Stimulated activated naive CD4-positive, alpha-beta T cell treated with Interleukin-2 at 50 U/mL for 16 hours (primary cell): ENCODE measurements at places on chromosomes 7 and 10.
A peak's percentile ranks its signal among the peaks of the same experiment; 100 is the strongest.

GRCh38 chr10:102595897-102596296 is 48.4 kb upstream of the TRIM8 start:
- DNase-seq = no peak

DNA sequence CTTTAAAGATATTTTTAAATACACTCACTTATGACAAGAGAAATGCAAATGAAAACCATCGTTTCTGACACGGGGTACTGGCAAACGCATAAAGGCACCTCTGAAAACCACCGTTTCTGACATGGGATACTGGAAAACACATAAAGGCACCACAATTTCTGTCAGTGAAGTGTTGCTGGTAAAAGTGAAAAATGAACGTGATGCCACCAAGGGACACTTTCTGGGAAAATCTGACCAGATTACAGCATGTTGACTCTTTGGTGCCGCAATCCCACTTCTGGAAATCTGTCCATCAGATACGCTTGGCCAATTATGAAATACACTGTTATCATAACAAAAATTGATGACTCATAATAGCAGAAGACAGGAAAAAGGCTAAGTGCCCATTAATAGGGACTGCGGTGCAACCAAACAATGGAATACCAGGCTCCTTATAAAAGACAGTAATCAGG is 131.7 kb downstream of the ZMYND11 start:
- no peak for DNase-seq

DNA sequence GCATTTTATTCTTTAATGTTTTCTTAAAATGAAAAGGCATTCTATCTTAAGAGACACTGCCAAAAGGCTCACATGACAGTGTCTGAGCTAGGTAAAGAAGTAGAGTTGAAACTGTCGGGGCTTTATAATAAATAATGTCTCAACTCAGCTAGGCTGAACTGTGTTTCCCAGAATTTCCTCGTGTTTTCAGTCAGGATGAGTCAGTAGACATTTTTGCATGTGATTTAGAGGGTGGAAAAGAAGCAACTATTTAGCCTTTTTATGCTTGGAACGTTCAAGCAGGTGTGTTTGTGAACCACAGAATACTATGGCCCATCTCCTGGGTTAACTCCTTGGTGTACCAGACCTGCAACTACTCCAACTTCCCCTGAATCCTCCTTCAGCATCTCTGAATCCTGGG is 23.4 kb upstream of the LIPA start:
- DNase-seq = no peak

GRCh38 chr10:77906951-77907421 is 19.6 kb downstream of the DLG5 start:
- DNase-seq = no peak

- DNase-seq = no peak
These were observed 38.9 kb upstream of the RHEB start for GRCh38 chr7:151558575-151558974.

- no peak for DNase-seq
These were observed 481.4 kb downstream of the NEBL start for GRCh38 chr10:20415684-20416083.

DNA sequence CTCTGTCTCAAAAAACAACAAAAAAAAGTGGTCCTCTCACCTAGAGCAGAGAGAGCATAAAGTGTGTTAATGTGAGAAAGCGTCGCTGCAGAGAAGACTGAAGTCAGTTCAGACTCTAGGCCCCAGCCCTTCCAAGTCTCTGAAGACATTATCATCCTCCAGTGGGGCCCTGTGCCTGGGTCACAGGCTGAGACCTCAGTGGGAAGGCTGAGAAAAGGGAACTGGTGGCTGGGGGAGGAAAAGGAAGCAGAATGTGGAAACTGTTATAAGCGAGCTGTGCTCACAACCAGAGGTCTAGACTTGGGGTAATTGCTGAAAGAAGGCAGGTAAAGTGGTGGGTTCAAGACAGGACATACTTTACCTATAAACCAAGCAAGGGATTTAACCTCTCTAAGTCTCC is 4.9 kb upstream of the RRP12 start:
- DNase-seq = no peak

DNA sequence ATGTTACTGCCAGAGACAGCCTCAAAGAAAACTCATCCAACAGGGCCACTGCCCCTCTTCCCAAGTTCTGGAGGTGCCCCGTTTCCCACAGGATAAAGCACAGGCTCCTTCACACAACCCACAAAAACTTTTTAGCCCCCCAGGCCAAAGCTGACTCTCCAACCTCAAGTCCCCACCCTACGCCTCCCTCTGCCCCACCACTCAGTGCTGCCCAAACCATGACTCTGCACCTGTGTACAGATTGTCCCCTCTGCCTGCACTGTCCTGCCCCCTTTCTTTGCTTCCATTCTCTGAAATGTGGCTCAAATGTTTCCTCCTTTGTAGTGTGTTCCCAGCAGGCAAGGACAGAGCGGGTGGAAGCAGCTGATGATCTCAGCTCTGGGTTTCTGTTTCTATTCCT is 284.0 kb downstream of the GRID1 start:
- DNase-seq = no peak

DNA sequence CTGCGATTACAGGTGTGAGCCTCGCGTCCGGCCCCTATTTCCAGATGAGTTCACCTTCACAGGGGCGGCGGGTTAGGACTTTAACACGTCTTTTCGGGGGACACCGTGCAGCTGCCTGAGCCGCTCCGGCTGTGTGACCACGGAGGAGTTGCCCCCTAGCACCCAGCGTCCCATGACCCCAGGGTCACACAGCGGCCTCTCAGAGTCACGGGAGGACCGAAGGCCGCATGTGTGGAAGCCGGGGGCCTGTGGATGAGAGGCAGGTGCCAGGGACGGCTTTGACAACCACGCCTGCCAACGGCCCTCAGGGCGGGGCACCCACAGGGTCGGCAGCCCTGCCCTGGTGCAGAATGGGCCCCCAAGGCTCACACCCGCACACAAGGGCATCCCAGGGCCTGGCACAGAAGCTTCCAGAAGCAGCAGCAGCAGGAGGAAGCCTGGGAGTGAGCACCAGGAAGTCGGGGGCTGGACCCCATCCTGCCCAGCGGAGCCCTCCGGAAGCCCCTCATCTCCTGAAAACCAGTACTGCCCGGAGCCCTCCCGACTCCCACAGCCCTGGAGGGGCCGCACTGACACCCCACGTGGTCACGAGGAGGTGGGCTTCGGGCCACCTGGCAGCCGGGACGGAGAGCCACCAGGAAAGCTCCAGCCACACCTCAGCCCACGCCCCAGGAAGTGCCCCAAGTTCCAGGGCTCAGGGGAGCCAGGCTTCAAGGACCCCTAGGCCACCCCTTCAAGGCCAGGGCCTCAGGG is 32.7 kb downstream of the ADAP1 start:
- DNase-seq = no peak

GRCh38 chr10:76150139-76150875 is 718.9 kb downstream of the LRMDA start:
- no peak for DNase-seq

GRCh38 chr10:19373988-19374387 is 325.4 kb downstream of the MALRD1 start:
- no peak for DNase-seq

GRCh38 chr7:17304926-17305325 is 6.5 kb downstream of the AHR start:
- DNase-seq = no peak

DNA sequence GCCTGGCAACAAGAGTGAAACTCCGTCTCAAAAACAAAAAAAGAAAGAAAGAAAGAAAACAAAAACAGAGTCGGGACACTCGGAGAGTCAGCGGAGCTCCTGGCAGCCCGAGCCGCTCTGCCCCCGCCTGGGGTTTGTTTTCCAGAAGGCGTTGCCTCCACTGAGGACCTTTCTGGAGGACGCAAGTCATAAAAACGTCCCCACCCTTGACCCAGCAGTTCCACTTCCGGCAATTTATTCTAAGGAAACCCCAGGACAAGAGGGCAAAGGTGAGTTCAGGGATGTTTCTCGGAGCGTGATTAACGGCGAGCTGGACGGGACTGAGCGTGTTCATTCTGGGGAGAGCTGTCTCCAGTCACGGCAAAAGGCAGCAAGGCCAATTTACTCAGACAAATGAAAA is 27.0 kb upstream of the SUN1 start:
- no peak for DNase-seq

DNA sequence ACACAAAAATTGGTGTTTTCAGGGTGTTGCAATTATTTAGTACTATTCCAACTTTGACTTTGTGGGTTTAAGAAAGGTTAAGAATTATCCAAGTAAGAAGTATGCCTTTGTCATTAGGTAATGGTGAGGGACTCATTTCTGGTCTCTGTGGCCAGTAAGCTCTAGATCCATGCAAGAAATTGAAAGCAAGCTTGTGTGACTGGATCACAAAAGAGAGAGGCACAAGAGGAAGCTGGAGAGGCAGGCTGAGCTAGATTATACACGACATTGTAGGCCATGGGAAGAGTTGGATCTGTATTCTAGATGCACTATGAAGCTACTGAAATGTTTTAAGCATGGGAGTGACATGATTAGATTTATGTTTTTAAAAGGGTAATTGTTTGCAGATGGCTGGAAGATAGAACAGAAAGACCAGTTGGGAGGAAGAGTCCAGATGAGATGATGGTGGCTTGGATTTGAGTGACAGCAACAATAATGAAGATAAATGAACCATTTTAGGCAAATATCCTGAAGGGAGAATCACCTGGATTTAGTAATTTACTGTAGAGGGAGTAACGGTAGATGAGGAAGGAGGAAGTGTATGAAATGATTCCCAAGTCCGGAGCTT is 50.0 kb downstream of the CALD1 start:
- DNase-seq = no peak

DNA sequence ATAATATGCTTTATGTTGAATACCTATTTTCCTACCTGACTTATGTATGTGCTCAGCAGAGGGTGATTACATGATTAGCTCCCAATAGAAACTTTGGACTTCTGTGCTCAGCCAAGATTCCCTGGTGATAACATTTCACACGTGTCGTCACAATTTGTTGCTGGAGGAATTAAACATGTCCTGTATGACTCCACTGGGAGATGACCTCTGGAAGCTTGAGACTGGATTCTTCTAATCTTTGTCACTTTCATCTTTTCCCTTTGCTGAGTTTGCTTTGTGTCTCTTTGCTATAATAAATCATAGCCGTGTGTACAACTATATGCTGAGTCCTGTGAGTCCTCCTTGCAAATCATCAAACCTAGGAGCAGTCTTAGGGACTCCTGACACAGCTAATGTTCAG is 120.9 kb upstream of the LRRTM3 start:
- DNase-seq = no peak

- no peak for DNase-seq
These were observed 38.4 kb upstream of the PSAP start for GRCh38 chr10:71889388-71889987.

DNA sequence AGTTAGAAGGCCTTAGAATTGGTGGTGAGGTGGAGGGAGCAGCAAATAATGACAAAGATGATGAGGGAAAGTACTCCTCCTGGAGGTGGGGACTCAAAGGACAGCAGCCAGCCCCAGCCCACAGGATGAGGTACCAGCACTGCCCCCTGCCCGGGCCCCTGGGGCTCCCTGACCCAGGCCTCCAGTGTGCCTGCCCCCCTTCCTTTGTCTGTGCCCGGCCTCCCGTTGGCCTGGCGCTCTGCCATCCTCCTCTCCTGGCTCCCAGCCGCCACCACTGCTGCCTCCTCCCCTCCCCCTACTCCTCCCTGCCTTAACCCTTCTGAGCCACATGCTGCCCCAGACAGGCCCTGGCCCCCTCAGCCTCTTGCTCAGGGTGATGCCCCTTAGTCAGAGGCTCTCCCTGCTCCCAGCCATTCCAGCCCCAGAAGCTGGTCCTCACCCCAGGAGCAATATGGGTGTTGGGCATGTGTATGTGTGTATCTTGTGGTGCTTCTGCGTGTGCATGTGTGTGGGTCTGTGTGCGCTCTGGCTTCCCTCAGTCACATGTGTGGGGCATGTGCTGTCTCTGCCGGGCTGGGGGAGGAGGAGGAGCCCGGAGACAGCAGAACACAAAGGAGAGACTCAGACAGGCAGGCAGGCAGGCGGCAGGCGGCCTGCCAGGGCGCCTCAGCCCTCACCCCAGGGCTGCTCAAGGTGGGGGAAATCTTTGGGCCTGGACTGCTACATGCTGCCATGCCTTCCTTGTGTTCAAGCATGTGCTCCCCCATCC is 2.6 kb downstream of the LDB1 start:
- peak; percentile 59 for DNase-seq

DNA sequence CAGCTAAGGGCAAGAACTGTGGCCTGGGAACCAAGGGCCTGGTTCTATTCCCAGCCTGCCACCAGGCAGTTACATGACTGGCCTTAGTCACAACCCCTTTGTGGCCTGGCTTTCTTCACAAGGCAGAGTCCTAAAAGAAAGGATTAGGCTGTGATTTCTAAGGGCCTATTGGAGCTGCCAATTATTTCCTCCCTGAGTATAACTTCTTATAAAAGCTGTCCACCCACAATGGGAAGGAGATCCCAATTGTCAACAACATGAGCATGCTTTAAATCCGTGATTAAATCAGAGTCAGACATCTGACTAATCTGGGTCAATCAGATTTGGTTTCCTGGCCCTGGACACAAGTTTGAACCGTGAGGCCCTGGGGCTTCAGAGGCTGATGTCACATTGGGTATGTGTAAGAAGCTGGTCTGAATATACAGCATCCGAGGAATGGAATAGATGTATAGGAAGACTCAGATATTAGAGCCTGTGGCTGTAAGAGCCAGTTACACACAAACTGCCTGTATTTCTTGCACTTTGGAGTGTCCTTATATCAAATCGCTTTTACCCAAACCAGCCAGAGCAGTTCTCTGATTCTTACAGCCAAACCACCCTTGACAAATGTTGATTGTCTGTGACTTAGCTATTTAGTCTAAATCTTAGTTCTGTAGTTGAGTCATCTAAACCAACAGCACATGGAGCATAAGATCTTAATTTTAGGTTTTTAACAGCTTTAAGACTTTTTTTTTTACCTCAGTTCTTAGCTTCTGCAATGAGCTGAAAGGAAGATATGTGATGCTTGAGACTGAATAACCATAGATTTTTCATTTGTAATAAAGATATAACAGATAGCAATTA is 61.3 kb downstream of the ABCB4 start:
- no peak for DNase-seq

- no peak for DNase-seq
These were observed 47.4 kb downstream of the CUL2 start for GRCh38 chr10:35042783-35043182.

- peak; percentile 39 for DNase-seq
These were observed 117.2 kb upstream of the KLF6 start for GRCh38 chr10:3902054-3902808.

DNA sequence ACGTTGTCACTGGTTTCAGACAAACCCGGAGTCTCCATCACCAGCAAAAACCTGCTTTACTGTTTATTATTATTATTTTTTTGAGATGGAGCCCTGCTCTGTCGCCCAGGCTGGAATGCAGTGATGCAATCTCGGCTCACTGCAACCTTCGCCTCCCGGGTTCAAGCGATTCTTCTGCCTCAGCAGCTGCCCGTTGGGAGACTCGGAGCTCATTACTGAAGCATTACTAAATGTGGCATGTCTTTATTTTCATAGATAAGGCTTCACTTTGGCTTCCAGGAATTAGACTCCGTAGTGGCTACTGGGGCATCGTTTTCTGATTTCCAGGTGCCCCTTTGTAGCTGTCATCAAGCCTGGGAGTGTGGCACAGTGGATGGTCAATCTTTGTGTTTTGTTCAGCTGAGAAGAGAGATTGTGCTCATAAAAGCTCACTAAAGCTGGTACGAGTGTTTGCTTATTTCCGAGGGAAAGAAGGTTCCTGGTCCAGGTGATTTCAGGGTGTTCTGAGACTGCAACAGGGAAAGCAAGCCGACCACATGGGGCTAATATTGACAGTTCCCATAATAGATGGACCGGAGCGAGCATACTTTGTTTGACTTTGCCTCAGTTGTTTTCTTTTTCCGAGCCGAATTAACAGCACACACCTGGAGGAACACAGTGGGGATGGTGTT is 163.1 kb downstream of the CAMK1D start:
- DNase-seq = no peak

- no peak for DNase-seq
These were observed 220.5 kb downstream of the CDK14 start for GRCh38 chr7:90816511-90817142.
